Stimulated activated CD4-positive, alpha-beta T cell treated with anti-CD3 and anti-CD28 coated beads, Interleukin-4, amount 100 ng/mL, for 4 hours (primary cell): ENCODE measurements at places on chromosomes 1 and 21.

- DNase-seq, result no peak
Measured at GRCh38 chr1:90402893-90403849, 313.9 kb downstream of the BARHL2 start.

DNA sequence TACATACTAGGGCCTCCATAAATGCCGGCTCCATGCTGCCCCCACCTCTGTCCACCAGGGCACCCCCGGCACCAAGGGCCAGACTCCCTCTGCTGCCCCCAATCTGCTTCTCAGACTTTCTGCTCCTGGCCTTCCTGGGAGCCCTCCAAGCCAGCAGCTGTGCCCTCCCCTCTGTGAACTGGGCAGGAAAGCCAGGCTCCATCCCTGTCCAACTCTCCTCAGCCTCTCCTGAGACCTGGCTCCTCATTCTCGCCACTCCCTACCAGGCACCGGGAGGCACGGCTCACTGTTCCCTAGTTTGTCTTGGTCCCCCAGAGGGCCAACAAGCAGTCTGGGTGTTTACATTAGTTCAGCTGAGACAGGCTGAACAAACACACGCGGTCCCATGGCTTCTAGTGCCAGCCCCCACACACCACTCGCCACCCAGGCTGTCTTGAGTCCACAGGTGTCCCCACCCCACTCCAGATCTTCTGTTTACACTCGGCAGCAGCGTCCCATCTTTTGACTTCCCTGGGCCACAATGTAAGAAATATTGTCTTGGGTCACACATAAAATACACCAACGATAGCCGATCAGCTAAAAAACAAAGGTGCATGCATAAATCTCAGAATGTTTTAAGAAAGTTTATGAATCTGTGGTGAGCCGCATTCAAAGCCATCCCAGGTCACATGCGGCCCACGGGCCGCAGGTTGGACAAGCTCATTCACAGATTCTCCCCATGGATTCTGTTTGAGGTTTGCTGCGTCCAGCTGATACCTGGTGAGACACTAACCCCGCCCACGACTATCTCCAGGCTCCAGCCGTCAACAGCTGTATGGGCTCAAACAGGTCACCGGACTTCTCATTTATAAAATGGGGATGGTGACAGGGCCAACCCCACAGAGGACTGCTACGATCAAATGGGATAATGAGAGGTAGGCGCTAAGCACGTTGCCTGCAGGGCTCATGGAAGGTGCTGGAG, 29.5 kb upstream of the ECE1 start:
- no peak for DNase-seq

DNA sequence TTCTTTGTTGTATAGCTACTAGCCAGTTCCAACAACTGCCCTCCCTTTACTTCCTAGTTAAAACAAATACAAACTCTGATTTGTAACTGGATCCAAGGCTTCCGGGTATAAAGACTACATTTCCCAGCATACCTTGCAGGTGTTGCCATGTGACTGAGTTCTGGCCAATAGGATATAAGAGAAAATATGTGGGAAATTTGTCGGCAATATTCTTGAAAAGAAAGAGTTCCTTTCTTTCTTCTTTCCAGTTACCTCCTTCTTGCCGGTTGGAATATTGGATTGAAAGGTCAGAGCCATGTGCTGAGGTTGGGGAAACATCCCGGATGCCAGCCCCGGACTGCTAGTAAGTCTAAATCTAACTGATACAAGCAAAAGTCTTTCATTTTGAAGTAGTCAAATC, 23.0 kb upstream of the ZBTB40 start:
- no peak for DNase-seq

DNA sequence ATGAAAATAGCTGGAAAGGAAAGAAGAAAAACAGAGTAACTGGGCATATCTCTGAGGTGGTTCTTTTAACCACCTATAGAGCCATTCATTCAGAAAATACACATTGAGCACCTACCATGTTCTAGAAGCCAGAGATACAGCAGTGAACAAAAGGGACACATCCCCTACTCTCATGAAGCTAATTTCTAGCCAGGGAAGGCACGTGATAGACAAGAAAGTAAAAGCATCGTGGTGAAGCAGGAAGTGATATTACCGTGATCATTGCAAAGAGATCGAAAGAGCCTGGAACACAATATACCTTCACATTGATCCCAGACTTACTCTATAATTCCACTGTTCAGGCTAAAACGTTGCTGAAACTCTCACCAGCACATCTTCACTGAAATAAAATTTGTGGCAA, 76.0 kb downstream of the TIAM1 start:
- DNase-seq, result no peak

DNA sequence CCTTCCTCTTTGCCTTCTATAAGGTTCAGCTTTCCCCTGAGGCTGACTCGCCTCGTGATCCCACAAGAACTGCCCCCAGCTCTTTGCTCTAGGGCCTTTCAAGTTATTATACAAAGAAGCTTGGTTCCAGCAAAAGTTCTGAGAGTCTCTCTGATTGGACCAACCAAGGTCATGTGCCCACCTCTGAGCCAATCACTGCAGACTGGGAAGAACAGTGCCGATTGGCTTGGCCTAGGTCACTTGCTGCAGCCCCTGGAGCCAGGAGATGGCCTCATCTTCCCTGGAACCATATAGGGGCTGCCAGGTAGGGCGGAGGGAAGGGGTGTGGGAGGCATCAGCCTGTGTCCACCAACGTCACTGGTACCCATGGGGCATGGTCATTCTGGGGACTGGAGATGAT, 22.8 kb downstream of the TAS1R2 start:
- DNase-seq, result no peak

DNA sequence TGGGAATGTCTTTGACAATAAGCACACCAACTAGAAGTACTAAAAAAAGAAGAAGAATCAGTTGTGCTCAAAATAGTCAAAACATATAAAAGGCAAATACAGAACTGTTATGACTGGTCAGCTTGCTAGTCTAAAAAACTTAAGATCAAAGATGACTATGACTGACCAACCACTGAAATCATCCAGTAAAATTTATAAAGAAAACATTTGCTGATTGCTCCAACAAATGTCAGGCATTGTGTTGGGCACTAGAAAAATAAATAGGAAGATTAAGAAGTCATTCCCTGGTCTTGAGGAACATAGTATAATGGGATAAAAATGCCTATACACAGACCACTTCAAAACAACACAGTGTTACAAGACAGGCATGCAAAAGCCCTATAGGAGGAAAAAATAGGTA, 9.3 kb upstream of the ANGPTL3 start:
- no peak for DNase-seq

DNA sequence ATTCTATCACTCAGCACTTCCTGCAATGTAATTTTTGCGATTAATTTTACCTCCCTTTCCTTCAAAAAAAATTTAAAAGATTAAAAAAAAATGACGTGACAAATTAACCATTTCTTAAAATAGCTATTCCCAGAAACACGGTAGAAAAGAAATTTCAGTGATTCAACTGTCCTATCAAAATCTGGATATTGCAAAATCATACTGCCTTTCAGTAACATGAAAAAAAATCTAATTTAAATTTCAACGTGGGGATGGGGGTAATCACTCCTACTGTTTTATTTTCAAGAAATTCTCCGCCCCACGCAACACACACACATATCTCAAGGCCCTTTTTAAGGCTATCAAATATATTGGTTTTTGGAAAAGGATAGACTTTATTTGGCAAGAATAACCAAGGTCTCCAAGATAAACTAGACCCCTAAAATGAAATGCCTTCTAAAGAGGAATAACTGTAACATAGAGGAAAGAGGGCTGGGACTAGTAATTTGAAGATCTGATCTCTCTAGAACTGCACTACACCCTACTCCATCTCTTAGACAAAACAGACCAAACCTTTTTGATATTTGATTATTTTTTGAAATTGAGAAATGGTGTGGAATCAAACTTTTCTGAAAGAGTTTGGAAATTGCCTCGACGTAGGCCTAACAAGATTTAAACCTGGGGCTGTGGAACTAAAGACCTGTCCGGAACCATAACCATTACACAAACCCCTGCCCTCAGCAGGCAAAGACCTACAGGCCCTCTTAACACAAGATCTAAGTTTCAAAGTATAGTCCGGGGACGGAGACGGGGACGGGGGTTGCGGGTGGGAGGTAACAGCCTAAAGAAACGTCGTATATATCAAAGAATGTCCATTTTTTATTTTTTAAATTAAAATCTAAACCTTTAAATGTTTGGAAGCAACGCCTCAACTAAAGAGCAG, 941 bp downstream of the ARNT start:
- DNase-seq, result no peak

GRCh38 chr1:232951180-232951579, 769 bp downstream of the NTPCR start:
- DNase-seq, result no peak

GRCh38 chr1:229664133-229664689, 38.2 kb downstream of the URB2 start:
- peak; percentile 81 for DNase-seq

DNA sequence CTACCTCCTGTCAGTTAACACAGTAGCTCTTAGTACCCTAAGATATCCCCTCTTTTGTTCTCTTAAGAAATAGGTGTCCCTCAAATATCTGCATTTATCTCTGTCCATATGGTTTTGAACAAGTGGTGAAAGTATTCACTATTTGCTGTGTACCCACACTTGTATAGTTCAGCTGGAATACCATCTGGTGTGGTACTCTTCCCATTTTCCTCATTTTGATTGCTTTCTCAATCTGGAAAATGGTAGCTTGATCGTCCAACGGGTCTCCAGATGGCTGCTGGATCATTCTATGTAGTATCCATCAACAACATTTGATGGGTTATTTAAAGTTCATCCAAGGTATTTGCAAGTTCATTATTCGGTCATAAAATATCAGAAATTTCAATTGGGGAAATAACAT, 100.3 kb upstream of the DPYD start:
- DNase-seq, result no peak

DNA sequence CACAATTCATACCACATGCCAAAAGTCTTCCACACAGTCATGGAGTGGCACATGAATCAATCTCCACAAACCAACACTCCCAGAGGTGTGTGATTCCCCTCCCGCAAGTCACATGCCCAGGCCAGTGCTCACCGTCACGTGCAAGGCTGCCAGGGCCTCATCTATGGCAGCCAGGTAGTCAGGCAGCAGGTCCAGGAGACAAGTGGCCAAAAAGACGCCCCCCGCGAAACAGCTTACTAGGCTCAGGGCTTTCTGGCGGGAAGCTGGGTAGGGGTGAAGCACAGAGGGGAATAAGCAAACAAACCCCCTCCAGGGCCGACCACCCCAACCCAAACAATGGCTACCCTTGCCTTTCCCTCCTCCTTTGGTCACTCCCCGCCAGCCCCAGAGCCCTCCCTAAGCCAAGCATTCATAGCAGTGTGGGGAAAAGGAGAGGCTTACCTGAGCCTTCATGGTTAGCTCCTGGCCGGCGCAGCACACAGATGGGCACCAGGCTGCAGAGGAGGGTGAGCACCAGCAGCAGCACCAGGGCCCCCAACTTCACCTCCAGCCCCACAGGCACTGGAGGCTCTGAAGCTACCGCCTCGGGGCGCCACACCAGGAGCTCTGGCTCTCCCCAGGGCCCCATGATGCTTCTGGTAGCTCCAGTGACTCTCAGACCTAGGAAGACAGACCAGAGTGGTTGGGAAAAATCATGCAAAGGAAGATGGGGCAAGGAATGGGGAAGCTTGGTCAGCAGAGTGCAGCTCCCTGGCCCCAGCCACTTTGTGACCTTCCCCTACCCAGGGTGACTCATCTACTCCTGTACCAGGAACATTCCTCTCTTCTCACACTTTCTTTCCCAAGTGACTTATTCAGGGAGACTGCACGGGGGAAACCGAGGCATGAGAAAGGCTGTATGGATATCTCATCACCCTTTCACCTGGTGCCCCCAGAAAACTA, 978 bp downstream of the SLC39A1 start:
- DNase-seq, result no peak

GRCh38 chr1:8015036-8015808, 10.9 kb downstream of the ERRFI1 start:
- DNase-seq, result no peak

DNA sequence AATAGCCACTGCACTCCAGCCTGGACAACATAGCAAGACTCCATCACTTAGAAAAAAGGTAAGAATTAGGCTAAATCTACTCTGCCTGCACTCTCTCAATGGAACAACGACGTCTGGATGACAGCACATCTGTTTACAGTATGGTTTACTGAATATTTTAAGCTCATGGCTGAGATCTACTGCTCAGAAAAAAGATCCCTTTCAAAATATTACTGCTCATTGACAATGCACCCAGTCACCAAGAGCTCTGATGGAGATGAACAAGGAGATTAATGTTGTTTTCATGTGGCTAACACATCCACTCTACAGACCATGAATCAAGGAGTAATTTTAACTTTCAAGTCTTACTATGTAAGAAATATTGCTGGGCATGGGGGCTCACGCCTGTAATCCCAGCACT, 58.0 kb downstream of the SLC27A3 start:
- no peak for DNase-seq

DNA sequence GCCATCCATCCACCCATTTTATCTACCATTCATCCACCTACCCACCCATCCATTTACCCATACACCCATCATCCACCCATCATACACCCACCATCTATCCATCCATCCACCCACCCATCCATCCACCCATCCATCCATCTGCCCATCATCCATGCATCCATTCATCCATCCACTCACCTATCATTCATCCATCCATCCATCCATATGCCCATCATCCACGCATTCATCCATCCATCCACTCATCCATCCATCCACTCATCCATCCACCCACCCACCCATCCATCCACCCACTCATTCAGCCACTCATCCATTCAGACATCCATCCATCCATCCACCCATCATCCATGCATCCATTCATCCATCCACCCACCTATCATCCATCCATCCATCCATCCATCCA, 31.9 kb upstream of the UTS2 start:
- no peak for DNase-seq

DNA sequence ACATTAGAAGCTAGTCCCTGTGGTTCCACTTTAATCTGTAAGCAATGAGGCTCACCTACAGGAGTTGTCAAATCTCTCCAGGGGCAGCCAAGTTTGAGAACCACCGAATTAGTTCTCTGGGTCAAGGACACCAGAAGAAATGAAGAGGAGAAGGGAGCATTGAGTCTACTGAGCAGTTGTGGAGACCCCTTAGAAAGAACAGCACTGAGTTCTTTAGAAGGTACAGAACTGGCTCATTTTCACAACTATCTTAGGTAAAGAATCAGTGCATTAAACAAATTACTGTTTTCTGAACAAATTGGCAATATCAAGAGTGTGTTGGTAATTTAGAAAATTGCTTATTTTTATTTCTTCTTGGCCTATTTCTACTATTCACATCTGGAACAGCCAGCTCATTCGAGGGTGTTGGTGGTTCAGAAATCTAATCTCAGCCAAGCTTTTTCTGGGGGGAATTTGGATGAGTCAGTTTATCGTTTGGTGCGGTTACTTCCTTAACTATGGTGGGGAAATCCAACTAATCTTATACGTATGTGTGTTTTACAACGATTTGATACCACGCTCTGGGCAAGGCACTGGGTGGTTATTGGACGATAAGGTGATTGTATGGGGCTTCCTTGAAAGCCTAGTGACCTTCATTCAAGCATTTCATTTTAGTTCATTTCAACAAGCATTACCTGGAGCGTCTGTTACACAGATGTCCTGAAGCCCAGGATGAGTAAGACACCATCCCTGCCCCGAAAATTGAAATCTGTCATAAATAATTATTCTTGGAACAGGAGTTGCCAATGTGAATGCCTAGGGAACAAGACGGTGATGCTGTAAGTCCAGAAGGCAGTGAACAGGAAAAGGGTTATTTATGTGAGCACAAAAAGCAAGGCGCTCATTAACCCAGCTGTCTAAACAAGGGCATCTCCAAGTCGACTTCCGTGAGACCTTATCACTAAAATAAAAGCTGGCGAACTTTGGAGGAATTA, 52.0 kb upstream of the TMPRSS2 start:
- DNase-seq, result no peak

- DNase-seq, result no peak
Measured at GRCh38 chr1:98364544-98364943, 297.0 kb upstream of the SNX7 start.

GRCh38 chr1:214364786-214365295, 83.9 kb downstream of the SMYD2 start:
- DNase-seq, result no peak
